Vagina (tissue), 2 donors: ENCODE measurements at places on chromosomes 3 and 15.

GRCh38 chr15:23629234-23629805 lies 18.3 kb downstream of the MAGEL2 start:
- DNase-seq, result no peak

DNA sequence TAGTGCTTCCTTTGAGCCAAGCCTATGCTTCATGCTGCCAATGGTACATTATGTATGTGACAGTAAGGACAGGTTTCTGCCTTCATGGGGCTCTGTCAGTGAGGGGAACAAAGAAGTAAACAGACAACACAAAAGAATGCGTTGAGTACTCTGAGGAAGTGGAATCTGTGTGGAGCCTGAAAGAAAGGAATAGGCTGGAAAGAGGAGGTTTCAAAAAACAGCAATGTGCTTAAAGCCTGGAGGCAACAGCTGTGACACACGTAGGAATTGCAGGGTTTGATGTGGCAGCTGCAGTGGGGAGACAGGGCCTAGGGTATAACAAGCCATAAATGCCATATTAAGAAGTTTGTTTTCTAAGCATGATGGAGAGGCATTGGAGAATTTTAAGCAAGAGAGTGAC lies 316.7 kb downstream of the CLSTN2 start:
- DNase-seq, result no peak

DNA sequence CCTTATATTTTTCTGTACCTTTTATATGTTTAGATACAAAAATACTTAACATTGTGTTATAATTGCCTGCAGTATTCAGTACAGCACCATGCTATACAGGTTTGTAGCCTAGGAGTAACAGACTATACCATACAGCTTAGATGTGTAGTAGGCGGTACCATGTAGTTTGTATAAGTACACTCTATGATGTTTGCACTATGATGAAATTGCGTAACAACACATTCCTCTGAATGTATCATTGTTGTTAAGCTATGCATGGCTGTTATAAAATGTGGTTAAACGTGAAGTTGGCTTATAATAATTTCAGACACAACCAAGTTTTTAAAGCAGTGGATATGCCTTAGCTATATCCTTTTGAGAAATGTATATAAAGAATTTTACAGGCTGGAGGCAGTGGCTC lies 328.3 kb downstream of the PLCL2 start:
- no peak for DNase-seq

- DNase-seq, result no peak
These were observed 45.5 kb downstream of the RFTN1 start for GRCh38 chr3:16468002-16468335.

DNA sequence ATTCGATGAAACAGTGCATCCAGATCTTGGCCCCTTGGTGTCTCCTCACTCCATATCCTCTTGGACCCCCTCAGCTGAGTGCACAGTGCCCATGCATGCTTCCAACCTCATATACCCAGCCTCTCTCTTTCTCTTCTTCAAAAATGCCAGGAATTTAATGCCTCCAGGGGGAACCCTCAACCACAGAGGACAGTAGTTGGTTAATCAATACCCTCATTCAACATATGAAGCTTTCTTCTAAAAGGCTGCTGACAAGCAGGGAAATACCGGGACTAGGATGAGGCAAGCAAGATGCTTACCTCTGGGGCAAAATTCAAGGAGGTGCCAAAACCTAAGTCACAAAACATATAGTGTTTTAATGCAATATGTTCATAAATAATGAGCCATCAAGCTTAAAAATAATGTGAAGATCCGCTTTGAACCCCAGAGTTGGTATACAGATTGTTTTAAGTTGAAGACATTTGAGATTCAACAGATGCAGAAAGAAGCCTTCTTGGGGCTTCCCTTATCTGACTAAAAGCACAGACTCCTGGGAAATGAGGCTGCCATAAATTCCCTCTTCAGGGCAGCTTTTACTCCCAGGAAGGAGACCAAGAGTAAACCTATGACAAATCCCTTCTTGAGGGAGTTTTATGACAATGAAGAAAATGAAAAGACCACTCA lies 48.2 kb upstream of the FHIT start:
- DNase-seq, result no peak

GRCh38 chr15:83848315-83849050 lies 194.6 kb downstream of the ADAMTSL3 start:
- DNase-seq, result no peak

GRCh38 chr15:40471808-40472150 lies 995 bp downstream of the CHST14 start:
- DNase-seq, result no peak

GRCh38 chr15:27201425-27201824 lies 230.4 kb downstream of the GABRG3 start:
- DNase-seq, result no peak

DNA sequence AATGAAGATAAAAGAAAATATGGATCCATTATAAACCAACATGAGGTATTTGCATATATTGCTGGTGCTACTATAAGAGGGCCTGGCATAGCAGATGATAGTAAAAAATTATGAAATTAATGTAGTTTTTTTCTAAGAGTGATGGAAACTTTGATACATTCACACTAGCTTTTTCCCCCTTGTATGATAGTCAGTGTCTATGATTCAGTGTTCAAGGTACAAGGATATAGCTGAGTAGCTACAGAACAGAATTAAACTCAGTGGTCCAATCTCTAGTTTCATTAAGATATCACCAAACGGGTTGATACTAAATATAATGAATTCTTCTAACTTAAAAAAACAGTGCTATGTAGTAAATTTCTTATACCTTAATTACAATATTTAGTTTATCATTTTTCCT lies 49.9 kb upstream of the XRN1 start:
- no peak for DNase-seq

GRCh38 chr3:63274359-63274758 lies 3.7 kb upstream of the SYNPR start:
- no peak for DNase-seq

- DNase-seq, result no peak
These were observed 806.6 kb upstream of the LMCD1 start for GRCh38 chr3:7695049-7695448.

DNA sequence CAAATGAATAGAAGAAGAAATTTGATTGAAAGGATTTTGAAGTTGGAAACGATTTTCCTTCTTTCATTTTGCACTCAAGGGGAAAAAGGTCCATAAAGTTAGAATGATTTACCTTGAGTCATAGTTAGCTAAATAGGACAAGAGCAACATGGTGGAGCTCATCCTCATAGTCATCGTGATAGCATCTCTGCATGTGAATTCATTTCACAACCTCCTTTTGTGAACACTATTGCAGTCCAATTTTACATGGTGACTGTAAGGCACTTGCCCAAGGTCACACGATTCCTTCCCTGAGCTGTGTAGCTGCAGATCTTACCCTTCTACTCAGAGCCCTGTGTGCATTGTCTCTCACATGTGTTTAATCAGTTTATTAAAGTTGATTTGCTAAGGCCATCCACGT lies 359.8 kb upstream of the C2CD4B start:
- DNase-seq, result no peak

- peak; percentile 62 for DNase-seq
These were observed 35.1 kb downstream of the KY start for GRCh38 chr3:134615743-134616142.

- no peak for DNase-seq
These were observed 169.7 kb upstream of the BFSP2 start for GRCh38 chr3:133230195-133230594.

DNA sequence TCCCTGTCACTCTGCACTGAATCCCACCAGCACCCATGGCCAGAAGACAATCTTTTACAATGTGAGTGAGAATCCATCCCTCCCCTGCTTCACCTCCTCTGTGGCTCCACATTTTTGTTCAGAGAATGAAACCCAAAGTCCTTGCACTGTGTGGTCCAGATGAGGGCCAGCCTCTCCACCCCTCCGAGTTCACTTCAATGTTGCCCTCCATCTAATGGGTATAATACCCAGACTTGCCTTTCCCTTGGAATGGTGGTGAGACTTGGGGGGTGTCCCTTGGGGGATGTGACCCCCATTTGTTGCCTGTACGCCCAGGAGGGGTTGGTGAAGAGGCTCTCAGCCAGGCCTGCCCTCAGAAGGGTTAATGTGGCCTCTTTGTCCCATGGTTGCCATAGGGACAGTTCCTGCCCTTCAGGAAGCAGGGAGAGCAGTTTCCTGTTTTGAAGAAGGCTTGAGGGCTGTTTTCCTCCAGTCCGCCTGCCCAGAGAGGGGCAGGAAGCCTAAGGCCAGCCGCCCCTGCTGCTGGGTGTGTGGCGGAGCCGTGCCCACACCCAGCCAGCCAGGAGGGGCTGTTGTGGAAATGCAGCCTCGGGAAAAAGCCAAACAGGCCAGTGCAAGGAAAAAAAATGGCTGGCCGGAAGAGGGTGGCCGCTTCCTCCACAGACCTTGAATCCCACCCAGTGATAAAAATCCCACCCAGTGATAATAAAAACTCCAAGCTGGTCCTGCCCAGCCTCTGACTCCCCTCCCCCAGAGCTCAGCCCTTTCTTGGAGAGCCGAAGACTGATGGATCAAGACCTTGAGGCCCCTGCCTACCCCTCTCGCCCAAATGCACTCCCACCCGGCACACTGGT lies 14.6 kb upstream of the FGD5 start:
- DNase-seq, result no peak

DNA sequence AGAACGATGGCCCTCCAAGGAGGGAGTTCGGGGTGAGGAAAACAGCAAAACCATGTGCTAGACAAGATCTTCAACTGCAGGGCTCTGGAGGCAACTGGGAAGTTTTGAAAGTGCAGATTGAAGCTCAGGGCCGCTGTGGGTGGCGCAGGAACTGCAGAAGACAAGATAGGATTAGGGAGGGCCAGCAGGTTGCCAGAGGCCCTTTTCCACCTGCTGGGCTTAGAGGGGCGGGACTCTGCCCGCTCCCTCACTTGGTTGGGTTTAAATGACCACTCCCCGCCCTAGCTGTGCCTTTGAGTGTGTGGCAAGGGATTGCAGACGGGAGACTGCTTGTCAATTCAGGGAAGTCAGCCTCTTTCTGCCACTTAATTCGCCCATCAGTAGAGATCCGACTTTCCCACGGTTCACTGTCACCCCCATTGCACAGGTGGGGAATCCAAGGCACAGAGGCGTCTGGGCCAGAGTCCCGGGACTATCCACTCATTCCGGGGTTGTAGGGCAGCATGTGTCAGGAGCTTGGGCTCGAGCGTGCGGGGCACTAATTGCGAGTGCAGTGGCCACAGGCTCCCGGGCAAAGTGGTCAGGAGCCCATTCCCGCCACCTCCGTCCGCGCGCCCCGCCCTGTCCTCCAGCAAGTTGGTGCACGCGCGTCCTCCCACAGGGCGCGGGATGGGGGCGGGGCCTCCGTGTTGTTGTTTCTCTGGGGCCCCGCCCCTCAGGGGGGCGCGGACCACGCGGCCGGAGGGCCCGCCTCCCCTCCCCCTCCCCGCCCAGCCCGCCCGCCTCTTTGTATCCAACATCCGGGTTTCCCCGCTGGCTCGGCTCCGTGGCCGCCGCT lies at the start of gene ACVR2B:
Gene ACVR2B, plus strand, starts transcription at position 816 of the 838 bp plus-strand sequence. CDS start 433 bp downstream, outside the sequence.
- no peak for DNase-seq

DNA sequence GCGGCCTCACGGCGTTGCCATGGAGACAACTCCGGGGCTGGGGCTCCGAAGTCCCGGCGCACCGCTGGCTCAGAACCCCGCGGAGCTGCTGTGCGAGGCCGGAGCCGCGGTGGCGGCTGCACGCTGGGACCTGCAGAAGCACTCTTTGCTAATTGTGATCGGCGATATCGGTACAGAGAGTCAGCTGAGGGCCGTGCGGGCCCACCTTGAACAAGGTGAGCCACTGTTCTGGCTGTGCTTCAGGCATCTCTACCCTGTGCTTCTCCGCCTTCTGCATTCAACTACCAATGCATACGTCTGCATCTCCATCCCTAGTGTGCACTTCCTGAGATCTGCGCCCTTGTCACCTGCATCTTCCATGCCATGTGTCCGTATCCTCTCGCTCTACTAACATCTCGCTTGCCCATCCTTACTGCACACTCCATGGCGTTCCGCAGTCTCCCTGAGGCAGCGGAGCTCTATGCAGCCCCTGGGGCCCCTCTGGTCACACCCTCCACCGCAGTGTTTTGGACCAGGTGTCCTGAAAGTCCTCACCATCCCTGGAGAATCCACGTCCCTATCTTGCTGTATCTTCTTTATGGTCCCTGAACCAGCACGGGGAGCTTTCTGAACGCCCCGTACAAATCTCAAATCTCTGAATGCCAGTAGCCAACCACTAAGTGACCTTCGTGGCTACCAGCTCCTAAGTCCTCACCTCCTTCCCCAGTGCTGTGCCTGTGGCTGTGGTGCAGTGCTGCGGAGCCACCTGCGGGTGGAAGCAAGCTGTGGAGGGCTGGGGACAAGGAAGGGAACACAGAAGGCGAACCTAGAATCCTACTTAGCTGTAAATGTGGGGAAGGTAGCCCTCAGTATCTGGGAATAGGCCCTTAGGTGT lies 6.2 kb upstream of the MAP1A start:
- DNase-seq, result no peak

GRCh38 chr15:79240036-79240435 lies 42.5 kb upstream of the ANKRD34C start:
- no peak for DNase-seq

DNA sequence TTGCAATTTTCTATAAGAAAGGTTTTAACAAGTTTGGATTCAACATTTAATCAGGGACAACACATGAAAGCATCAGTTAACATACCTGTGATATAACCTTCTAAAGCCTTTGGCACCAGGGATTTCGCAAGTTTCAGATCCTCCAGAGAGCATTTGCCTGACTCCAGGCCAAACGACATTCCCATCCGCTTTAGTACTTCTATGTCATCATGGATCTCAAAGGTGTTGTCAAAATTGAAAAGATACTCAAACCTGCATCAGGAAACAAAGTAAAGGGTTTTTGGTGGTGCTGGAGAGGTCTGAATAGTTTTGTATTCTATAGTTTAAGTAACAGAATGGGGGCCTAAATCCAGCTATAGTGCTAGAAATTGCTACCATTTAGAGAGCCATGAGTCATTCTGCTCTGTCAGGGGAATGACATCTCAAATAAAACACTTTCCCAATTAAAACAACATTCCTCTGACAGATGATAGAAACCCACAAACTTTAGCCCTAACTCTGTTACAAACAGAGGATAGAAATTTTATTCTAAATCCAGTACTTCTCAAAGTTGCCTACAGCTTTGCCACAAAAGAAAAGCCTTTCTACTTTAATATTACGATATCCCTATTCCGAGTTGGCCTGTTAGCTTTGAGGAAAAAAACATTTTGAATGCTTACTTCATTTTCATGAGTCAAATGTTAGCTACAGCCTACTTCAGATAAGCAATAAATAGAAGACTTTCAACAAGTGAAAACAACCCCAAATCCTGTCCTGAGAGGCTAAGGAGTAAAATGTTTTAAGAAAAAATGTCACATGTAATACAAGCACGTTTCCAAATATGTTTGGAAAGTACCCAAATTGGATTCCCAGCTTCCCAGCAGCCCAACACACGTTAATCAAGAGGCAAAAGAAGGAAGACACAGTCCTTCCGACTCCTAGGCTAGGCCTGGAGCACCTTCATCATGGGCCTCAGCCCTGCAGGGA lies 83.4 kb downstream of the ATP1B3 start:
- DNase-seq, result no peak

- DNase-seq, result no peak
These were observed 112.1 kb downstream of the CMSS1 start for GRCh38 chr3:99929745-99930139.

- no peak for DNase-seq
These were observed 907 bp downstream of the TATDN2 start for GRCh38 chr3:10248984-10249748.
